ENCODE measurements at places on chromosomes 3 and 15. TPM values are rescaled to one million over a fixed set of nuclear protein-coding genes. Genes with fewer than 3 reads are reported as not detected.

MAGEL2 gene
- 0.11 TPM for total RNA-seq

CPN2 gene
- 0.21 TPM for total RNA-seq

FANCI gene
- 47.1 TPM for total RNA-seq

ACTRT3 gene
- 1.5 TPM for total RNA-seq

MUC13 gene
- 0.22 TPM for total RNA-seq

CLDN18 gene
- not detected for total RNA-seq

C3orf70 gene
- total RNA-seq = 0.09 TPM

GAP43 gene
- total RNA-seq = not detected

Data from HFFc6 (cell line).